ENCODE measurements at places on chromosomes 12 and 14.

- DNase-seq = no peak
These were observed 369.6 kb downstream of the ATP23 start for GRCh38 chr12:58310809-58311622.

- DNase-seq = no peak
These were observed 17.0 kb downstream of the CLEC14A start for GRCh38 chr14:38238878-38239277.

GRCh38 chr14:76917158-76917596 lies 91.0 kb downstream of the LRRC74A start:
- DNase-seq = no peak

DNA sequence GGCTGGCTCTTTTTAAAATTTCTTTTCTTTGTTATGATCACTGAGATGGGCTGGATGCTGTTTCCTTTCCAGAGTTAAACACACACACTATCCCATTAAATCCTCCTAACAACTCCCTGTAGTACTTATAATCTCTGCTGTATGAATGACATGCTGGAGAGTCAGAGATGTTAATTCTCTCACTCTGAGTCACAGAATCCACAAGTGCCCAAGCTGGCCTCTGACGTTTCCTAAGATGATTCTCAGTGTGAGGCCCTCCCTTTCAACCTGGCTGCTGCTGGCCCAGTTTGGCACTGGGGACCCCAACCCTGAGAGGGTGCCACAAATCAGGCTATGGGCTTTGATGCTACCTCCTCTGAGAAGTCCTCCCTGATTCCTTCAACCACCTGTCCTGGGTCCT lies 5.4 kb downstream of the NOS1 start:
- DNase-seq = no peak

- no peak for DNase-seq
These were observed 75.3 kb upstream of the FAR2 start for GRCh38 chr12:29073631-29074239.

DNA sequence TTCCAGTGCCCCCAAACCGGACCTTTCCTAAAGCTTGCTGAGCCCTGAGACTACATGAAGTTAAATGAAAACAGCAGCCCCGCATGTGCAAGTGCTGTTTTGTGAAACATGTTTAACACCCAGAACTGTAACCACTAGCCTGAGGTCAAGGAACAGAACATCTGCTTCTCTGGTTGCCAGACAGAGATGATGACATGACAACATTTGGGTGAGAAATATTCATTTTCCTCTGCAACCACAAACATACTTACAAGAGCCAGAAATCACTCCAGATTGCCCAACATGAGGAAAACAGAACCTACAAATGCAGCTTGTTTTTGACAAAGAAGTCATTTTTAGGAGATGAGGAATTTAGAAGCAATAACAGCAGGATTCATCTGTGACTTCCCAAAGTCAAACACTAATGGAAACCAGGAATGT lies 110.4 kb downstream of the BCAT1 start:
- DNase-seq = no peak

- DNase-seq = no peak
These were observed 44.1 kb downstream of the RFLNA start for GRCh38 chr12:124338876-124339603.

GRCh38 chr14:97414718-97415098 lies 617.5 kb downstream of the VRK1 start:
- no peak for DNase-seq

DNA sequence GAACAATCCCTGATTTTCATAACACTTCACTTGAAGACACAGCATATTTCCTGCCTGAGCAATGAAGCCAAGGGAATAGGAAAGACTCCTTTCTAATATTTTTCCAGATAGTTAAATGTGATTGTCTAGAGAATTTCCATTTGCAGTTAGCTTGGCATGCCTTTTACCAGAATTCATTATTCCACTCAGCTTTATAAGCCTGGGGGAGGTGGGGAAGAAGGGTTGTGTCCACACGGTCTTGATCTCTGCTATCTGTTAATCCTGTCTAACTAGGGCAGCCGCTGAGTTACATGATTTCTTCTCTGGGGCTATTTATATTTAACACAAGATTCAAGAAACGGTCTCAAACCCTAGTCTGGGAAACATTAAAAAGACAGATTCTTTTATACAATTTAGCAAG lies 146.6 kb upstream of the FSCB start:
- no peak for DNase-seq

GRCh38 chr14:92673601-92674150 lies 74.8 kb downstream of the LGMN start:
- DNase-seq = no peak

GRCh38 chr12:44846826-44847225 lies 29.3 kb downstream of the NELL2 start:
- DNase-seq = no peak

DNA sequence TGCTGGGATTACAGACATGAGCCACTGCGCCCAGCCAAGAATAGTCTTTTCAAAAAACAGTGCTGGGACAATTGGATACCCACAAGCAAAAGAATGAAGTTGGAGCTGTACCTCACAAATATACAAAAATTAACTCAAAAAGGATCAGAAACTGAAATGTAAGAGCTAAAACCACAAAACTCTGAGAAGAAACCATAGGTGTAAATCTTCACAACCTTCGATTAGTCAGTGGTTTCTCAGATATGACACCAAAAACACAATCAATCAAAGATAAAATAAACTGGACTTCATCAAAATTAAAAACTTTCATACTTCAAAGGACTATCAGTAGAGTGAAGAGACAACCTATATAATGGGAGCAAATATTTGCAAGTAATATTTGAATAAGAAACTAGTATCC lies 35.3 kb downstream of the SLC25A47 start:
- no peak for DNase-seq

- DNase-seq = no peak
These were observed 221.8 kb upstream of the DCN start for GRCh38 chr12:91404441-91404840.

GRCh38 chr12:69896653-69897381 lies 71.8 kb downstream of the MYRFL start:
- DNase-seq = no peak

GRCh38 chr14:40213701-40214100 lies 781.5 kb upstream of the FBXO33 start:
- DNase-seq = no peak

DNA sequence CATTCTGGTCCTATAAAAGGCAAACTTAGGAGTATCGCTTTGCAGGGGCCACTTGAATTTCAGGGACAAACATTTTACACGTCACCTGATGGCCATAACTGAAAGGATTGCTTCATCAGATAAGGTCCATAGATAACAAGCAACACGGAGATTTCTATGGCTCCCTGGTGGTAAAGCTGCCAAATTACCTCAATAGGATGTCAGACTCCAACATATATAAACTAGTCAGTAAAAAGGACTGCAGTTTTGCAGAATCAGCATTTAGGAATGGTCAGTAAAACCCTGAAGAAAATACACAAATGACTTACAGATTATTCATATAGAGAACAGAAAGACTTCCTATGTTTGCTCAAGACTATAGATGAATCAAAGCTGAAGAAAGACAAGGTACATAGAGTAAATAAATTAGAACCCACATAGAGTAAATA lies 66.1 kb upstream of the GRIP1 start:
- no peak for DNase-seq

GRCh38 chr14:94673071-94673470 lies 60.9 kb downstream of the SERPINA3 start:
- peak; percentile 20 for DNase-seq

- no peak for DNase-seq
These were observed 111.8 kb downstream of the PRKCH start for GRCh38 chr14:61433169-61433568.

DNA sequence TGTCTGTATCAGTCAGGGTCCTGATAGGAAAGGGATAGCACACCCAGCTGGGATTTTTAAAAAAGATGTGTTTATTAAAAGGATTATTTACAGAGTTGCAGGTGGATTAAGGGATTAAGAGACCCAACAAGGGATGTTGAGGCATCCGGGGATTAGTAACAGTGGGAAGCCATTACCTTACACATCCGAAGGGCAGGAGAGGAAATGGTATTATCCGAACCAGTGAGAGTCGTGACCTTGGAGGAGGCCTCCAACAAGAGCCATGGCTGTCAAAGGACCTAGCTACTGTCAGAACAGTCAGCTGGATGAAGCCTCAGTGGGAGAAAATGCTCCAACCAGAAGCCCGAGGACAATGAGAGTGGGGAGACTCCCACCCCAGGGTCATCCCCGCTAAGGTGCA lies 146.3 kb upstream of the KRAS start:
- DNase-seq = no peak

GRCh38 chr14:51473808-51474565 lies 177.7 kb upstream of the FRMD6 start:
- DNase-seq = no peak

- no peak for DNase-seq
These were observed 71.0 kb downstream of the RCOR1 start for GRCh38 chr14:102663440-102663839.

GRCh38 chr14:66600416-66600815 lies 92.5 kb downstream of the GPHN start:
- no peak for DNase-seq

GRCh38 chr12:10101648-10102220 lies 2.9 kb upstream of the CLEC1A start:
- no peak for DNase-seq

DNA sequence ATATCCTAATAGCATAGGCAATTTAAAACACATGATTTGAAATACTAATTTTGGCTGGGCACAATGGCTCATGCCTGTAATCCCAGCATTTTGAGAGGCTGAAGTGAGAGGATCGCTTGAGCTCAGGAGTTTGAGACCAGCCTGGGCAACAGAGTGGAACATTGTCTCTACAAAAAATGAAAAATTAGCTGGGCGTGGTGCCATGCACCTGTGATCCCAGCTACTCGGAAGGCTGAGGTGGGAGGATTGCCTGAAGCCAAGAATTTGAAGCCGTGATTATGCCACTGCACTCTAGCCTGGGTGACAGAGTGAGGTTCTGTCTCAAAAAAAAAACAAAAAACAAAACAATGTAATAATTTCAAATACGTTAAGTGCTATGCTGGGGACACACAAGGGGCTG lies 83.3 kb downstream of the SSPN start:
- DNase-seq = no peak

- no peak for DNase-seq
These were observed 354.4 kb upstream of the FLRT2 start for GRCh38 chr14:85175556-85175955.

DNA sequence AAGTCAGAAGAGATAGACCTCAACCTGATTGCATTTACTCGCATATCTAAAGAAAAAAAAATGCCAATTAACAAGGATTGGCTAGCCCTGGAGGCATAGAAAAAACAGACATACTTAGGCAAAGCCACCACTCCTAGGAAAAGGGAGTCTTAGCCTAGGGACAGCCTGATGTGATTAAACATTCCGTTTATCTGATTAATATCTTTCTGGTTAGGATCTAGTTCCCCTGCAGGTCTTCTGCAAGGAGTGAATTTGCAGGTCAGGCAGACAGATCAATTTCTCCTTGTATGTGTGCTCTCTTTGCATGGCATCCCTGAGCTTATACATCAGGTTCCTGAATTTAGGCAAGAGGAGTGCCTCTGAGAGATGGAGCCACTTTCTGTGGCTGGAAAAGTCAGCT lies 70.5 kb downstream of the ESRRB start:
- DNase-seq = no peak

- peak; percentile 68 for DNase-seq
These were observed 123.0 kb upstream of the PZP start for GRCh38 chr12:9331218-9331626.

- no peak for DNase-seq
These were observed 33.6 kb upstream of the HIGD1C start for GRCh38 chr12:50918584-50919316.

GRCh38 chr12:29208060-29208459 lies 59.0 kb downstream of the FAR2 start:
- no peak for DNase-seq

GRCh38 chr12:91239481-91239880 lies 56.9 kb upstream of the DCN start:
- DNase-seq = no peak

DNA sequence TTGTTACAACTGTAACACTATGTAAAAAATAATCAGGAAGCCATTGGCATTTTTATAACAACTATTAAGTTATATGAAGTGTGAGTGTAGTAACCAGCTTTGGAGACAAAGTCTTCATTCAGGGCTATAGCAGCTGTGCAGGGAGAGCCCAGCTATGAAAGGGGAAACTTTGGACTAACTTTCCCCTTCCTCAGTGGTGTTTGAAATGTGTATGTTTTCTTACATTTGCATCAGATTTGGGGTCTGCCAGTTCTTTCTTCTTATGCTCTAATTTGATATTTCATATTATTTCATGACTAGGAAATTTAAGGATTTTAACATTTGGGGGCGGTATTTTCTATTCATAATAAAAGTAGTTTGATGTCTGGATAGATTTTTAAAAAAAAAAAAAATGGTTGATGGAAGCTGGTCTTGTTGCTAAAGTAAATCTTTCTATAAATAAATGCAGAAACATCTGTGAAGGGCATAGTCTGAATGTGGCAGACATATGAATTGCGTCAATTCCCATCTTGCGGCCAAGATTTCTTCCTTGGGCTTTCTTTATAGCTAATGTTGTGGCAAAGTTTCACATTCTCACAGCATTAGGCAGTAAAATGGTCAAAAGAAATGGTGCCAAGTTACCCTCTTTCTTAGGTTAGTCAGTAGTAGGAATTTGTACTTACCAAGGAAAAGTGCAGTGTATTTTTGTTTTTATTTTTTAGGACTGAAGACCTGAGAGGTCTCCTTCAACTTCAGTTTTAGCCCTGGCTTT lies 35.6 kb downstream of the RASSF8 start:
- DNase-seq = no peak

DNA sequence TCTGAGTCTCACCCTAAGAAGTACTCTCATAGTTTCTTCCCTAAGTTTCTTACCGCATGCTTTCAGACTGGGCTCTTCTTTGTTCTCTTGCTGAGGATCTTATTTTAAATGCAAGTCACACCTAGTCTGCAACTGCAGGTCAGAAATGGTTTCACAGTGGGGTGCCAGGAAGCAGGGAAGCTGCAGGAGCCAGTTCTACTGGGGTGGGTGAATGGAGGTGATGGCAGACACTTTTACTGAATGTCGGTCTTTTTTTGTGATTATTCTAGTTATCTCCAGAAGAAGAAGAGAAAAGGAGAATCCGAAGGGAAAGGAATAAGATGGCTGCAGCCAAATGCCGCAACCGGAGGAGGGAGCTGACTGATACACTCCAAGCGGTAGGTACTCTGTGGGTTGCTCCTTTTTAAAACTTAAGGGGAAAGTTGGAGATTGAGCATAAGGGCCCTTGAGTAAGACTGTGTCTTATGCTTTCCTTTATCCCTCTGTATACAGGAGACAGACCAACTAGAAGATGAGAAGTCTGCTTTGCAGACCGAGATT lies 1.7 kb downstream of the FOS start:
- no peak for DNase-seq
